NCI-H1092 (cell line): ENCODE measurements at places on chromosomes 12 and 14.

DNA sequence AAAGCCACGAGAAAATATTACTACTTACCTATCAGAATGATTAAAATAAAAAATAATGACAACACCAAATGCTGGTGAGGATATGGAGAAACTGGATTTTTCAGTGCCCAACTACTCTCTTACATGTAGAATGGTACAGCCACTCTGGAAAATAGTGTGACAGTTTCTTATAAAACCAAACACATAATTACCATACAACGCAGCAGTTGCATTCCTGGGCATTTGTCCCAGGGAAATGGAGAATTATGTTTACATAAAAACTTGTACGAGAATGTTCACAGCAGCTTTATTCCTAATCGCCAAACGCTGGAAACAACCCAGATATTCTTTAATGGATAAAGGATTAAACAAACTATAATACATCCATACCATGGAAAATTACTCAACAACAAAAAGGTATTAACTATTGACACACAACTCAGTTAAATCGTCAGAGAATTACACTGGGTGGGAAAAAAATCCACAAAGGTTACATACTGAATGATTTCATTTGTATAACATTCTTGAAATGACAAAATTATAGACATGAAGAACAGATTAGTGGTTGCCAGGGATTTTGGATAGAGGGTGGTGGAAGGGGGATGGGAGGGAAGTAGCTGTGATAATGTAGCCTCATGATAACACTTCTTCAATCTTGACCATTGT, 35.4 kb downstream of the TAOK3 start:
- no peak for DNase-seq

- no peak for DNase-seq
Measured at GRCh38 chr12:124294780-124295341, at the start of gene RFLNA. Gene RFLNA (plus strand): TSS chr12:124295093. CDS start chr12:124295430, 337 bp downstream.

- DNase-seq: no peak
Measured at GRCh38 chr12:105899589-105899988, 239.2 kb downstream of the NUAK1 start.

DNA sequence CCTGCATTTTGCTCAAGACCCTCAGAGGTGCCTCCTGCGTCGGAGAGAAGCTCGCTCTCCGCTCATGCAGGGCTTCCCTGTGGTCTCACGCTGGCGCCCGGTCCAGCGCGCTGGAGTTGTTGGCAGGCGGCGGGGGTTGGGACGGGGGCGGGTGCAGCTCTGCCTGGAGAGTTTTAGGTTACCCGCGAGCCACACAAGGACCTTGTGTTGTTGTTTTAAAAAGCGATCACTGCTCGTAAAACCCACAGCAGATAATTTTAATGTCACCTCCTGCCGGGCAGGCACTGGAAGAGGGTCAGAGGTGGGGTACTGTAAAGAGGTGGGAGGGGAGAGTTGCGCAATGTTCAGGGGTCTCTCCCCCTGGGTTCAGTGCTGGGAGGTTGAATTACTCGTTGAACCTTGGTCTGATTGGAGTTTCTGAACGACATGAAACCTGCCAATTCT, 850 bp downstream of the SMOC1 start:
- DNase-seq: no peak

DNA sequence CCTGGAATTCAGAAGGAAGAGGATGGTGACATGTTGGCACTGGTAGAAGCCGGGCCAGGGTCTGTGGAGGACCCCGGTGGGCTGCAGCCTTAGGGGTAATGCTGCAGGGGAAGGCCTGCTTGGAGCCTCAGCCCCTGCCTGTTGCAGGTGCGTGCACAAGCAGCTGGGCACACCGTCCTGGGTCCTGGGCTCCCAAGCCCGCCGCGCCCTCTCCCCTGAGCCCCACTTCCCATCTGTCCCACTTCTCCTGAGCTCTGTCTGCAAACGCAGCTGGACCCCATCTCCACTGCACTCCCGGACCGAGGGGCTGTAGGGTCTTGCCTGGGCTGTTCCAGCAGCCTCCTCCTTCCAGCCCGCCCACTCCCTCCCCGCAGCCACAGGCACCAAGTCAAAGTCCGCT, 116.8 kb downstream of the GLT1D1 start:
- no peak for DNase-seq

DNA sequence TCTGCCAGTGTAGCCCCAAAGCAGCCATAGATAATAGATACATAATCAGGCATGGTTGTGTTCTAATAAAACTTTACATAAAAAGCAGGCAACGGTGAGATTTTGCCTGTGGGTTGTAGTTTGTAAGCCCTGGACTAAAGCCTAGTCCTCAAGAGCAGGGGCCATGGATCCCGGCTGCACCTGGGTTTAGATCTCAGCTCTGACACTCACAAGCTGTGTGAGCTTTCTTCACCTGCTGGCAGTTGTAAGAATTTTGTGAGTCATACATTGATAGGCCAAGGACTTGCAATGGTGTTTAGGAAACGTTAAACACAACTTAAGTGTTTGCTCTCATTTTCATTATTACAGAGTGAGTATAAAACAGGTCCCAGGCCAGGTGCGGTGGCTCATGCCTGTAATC, 395.8 kb upstream of the TBX3 start:
- DNase-seq: no peak
